ENCODE measurements at places on chromosomes 1 and 21. TPM values are rescaled to one million over a fixed set of nuclear protein-coding genes. Genes with fewer than 3 reads are reported as not detected.

DNA sequence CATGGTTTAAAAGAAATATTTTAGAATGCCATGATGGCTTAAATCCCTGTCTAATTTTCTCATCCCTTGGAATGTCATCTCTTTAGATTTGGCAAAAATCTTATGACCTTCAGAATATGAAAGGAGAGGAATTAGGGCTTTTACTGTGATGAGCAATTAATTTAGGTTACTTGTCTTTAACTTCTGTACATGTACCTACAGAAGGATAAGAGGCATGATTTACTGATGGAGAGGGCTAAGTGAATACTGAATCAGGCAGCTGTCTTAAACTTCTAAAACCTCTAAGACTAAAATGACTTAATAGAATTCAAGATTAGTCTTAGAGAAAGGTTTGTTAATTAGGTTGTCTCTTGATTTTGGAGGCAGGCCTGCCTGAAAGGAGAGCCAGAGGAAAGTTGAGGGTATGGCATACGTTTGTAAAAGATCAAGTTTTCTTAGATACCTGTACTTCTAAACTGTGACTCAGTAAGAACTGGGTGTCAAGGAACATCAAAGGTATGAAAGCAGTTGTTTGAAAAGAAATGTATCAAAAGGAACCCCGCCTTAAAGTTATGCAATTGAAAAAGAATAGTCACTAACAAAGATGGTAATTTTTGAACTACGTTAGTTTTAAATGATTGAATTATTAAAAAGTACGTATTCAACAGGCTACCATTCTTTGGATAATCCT is 12.5 kb downstream of the MACO1 start:
- H3K36me3 ChIP-seq: peaks cover 12% of the 10 kb centered on the region
- no peak for DNase-seq
- no peaks in the 10 kb centered on the region for H3K27me3 ChIP-seq
- H3K4me3 ChIP-seq: no peak overlapping the region
- no peak overlapping the region for H3K27ac ChIP-seq

DNA sequence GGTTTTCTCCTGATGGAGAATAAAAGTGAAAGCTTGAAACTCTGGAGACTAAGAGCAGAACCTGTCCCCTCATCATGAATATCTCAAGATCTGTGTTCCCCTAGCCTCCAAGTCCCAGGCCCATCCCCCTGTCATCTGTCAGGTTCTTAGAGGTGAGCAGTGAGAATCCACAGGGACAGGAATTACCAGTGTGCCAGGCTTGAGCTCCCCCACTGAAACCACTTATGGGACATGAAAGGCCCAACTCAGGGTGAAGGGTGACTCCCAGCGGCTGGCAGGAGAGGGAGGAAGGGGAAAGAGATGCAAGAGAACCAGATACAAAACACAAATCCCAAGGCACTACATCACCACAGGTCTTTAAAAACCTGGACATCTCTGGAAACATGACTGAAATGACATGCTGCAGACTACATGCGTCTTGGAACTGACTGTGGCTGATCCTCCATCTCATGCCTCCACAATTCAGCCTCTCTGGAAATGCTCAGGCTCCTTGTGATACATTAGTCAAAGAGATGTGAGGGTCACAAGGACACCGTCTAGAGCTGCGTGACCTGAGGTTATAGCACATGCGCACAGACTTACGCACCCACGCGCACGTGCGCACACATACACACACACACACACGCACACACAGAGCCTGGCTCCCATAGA is 6.8 kb upstream of the LY9 start:
- no peak overlapping the region for H3K27ac ChIP-seq
- no peaks in the 10 kb centered on the region for H3K27me3 ChIP-seq
- no peaks in the 10 kb centered on the region for H3K4me1 ChIP-seq
- no peak overlapping the region for H3K4me3 ChIP-seq

DNA sequence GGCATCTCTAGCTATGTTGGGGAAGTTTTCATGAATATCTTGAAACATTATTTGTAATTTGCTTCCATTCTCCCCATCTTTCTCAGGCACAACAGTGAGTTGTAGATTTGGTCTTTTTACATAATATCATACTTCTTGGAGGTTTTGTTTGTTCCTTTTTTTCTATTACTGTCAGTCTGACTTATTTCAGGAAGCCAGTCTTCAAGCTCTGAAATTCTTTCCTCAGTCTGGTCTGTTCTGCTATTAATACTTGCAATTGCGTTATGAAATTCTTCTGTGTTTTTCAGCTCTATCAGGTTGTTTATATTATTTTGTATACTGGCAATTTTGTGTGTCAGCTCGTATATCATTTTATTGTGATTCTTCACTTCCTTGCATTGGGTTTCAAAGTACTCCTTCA is 424.6 kb upstream of the PTBP2 start:
- H3K4me3 ChIP-seq: no peak overlapping the region
- H3K27ac ChIP-seq: no peak overlapping the region
- no peaks in the 10 kb centered on the region for H3K27me3 ChIP-seq

Gene MYOM3
- 16.5 TPM for total RNA-seq

DNA sequence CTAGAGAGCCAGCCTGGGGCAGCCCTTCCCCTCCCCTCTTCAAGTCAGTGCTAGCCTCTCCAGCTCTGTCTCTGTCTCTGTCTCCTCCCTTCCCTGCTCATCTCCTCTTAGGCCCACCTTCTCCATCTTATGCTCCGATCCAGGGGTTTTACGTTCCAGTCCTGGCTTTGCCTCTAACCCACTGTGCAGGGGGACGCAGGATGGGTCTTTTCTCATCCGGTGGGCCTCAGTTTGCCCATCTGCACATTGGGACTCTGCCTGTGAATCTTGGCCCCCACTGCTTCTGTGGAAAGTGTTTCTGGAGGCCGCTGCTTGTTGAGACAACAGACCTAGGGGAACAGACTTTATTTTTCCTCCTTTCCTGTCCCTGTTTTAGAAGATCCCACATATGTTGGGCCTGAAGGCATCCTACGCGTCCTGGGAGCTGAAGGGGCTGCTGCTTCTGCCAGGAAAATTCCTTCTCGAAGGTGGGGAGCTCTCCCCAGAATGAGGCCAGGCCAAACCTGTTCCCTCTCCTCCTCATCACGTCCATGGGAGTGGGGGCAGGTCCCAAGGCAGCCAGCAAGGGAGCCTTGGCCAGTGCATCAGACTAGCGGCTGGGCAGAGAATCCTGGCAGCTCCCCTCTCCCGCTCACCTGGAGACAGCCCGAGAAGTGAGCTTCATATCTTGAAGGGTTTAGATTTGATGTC is 99.5 kb upstream of the CSF3R start:
- H3K27me3 ChIP-seq: peaks cover 51% of the 10 kb centered on the region
- H3K4me3 ChIP-seq: no peak overlapping the region
- no peaks in the 10 kb centered on the region for H3K4me1 ChIP-seq
- DNase-seq: no peak
- H3K27ac ChIP-seq: no peak overlapping the region

- no peaks in the 10 kb centered on the region for H3K27me3 ChIP-seq
- H3K4me1 ChIP-seq: no peaks in the 10 kb centered on the region
- no peaks in the 10 kb centered on the region for H3K36me3 ChIP-seq
- no peak overlapping the region for H3K4me3 ChIP-seq
These were observed 126.1 kb upstream of the CACHD1 start for GRCh38 chr1:64343823-64344190.

Gene KCNK2
- total RNA-seq: not detected

DNA sequence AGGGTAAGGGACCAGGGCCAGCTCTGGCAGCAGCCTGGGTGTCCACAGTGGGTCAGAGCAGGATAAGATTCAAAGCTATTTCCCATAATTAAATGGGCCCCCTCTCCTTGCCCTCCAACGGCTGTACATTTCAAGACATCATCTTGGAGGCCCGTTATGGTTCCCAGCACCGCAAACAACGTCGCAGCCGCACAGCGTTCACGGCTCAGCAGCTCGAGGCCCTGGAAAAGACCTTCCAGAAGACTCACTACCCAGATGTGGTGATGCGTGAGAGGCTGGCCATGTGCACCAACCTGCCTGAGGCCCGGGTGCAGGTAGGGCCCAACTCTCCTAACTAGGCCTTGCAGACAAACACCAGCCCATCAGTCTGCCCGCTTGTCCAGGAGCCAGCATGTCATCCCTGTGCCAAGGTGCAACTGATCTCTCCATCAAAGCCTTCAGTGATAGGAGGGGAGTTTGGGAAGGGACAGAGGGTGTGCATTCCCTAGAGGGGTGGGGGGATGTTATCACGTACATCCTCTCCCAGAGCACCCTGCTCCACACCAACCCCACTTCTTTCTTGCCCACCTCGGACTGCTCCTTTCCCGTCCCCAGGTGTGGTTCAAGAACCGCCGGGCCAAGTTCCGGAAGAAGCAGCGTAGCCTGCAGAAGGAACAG is 20.8 kb downstream of the DMBX1 start:
- no peaks in the 10 kb centered on the region for H3K36me3 ChIP-seq
- no peak for DNase-seq
- no peak overlapping the region for H3K4me3 ChIP-seq
- no peak overlapping the region for H3K27ac ChIP-seq

Gene OR14A16
- not detected for total RNA-seq

Gene PLEKHN1
- total RNA-seq: 0.21 TPM

Gene SYPL2
- total RNA-seq: 0.24 TPM

GRCh38 chr21:43983860-43984420 is 28.2 kb upstream of the TRAPPC10 start:
- peaks cover 24% of the 10 kb centered on the region for H3K4me1 ChIP-seq
- DNase-seq: no peak
- no peak overlapping the region for H3K4me3 ChIP-seq
- H3K27ac ChIP-seq: no peak overlapping the region
- peaks cover 12% of the 10 kb centered on the region for H3K36me3 ChIP-seq

Gene CYYR1
- total RNA-seq: not detected

GRCh38 chr21:17105932-17106331 is 406.9 kb upstream of the CXADR start:
- H3K27me3 ChIP-seq: no peaks in the 10 kb centered on the region
- no peaks in the 10 kb centered on the region for H3K4me1 ChIP-seq
- no peak for DNase-seq
- H3K36me3 ChIP-seq: no peaks in the 10 kb centered on the region
- no peak overlapping the region for H3K27ac ChIP-seq

- no peak overlapping the region for H3K4me3 ChIP-seq
- DNase-seq: no peak
- peaks cover 61% of the 10 kb centered on the region for H3K4me1 ChIP-seq
- H3K27ac ChIP-seq: no peak overlapping the region
- no peaks in the 10 kb centered on the region for H3K36me3 ChIP-seq
These were observed 6.0 kb upstream of the ARHGEF2 start for GRCh38 chr1:155984341-155984740.

DNA sequence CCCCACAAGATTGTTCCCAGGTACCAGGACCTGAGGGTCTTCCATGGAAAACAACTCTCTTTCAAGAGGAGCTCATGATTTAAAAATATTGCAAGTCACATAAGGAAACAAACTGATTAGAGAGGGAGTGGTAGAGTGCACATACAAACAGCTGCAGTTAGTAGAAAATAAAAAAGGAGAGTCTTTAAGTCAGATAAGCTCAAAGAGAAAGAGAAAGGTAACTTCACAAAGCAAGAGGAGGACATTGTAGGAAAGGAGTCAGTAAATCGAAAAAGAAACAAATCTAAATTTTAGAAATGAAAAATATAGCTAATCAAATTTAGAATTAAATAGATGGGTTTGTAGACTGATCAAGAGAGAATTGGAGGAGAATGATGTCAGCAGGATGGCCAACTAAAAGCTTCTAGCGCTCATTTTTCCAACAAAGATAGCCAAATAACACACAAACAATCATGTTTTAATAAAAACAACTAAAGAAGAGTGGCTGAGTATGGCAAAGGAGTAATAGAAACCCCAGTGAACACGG is 86.1 kb upstream of the CD53 start:
- no peaks in the 10 kb centered on the region for H3K27me3 ChIP-seq
- H3K27ac ChIP-seq: no peak overlapping the region
- H3K4me1 ChIP-seq: no peaks in the 10 kb centered on the region
- no peak for DNase-seq

- peaks cover 16% of the 10 kb centered on the region for H3K4me1 ChIP-seq
- H3K27me3 ChIP-seq: no peaks in the 10 kb centered on the region
- peaks cover 63% of the 10 kb centered on the region for H3K36me3 ChIP-seq
- no peak overlapping the region for H3K4me3 ChIP-seq
- no peak overlapping the region for H3K27ac ChIP-seq
These were observed 43.4 kb downstream of the INKA2 start for GRCh38 chr1:111695801-111696200.

Gene ZBTB8A
- 4.7 TPM for total RNA-seq

DNA sequence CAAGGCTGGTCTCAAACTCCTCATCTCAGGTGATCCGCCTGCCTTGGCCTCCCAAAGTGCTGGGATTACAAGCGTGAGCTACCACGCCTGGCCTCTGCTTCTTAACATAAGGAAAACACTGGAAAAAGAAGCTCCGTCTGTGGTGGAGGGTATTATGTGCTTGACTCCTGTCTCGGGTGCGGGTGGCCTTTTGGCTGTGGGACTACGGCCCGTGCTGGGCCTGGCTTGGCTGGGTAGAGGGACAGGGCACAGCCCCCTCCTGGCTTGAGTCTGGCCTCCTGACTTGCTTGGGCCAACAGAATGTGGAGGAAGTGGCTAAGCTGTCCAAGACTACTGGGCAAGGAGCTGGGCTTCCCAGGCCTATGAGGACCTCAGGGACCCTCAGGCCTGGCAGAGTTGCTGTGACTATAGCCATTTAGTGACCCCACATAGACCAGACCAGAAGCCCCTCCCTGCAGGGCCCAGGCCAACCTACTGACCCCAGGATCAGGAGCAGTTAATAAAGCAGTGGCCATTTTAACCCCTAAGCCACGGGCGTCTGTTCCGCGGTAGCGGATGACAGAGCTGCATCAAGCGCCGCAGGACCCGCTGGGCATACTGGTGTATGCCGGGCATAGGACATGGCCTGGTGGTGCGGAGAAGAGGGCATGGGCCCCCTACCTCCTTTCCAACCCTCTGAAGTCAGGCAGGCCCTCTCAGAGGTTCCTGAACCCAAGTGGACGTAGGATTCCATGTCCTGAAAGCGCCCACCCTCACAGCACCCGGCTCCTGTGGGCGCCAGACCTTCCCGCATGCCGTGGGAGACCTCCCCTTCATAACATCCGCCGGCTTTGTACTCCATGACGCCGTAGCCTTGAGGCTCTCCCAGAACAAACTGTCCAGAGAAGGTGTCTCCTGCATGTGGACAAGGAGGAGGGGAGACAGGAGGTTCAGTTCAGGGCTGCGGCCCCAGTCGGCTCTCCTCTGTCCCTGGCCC is 4.4 kb downstream of the MORN1 start:
- H3K4me1 ChIP-seq: peaks cover 41% of the 10 kb centered on the region
- H3K36me3 ChIP-seq: no peaks in the 10 kb centered on the region
- no peak overlapping the region for H3K27ac ChIP-seq
- no peak overlapping the region for H3K4me3 ChIP-seq
- DNase-seq: no peak
- no peaks in the 10 kb centered on the region for H3K27me3 ChIP-seq

Gene IFNLR1
- 8.5 TPM for total RNA-seq

Gene NBPF4
- total RNA-seq: not detected

GRCh38 chr1:238722812-238723211 is 663.6 kb upstream of the CHRM3 start:
- DNase-seq: no peak
- no peaks in the 10 kb centered on the region for H3K4me1 ChIP-seq
- H3K27ac ChIP-seq: no peak overlapping the region
- no peaks in the 10 kb centered on the region for H3K27me3 ChIP-seq
- no peaks in the 10 kb centered on the region for H3K36me3 ChIP-seq

Gene PKLR
- total RNA-seq: 10.3 TPM

- H3K36me3 ChIP-seq: no peaks in the 10 kb centered on the region
- DNase-seq: no peak
- H3K4me3 ChIP-seq: no peak overlapping the region
- no peak overlapping the region for H3K27ac ChIP-seq
These were observed 64.8 kb upstream of the PTCH2 start for GRCh38 chr1:44907893-44908292.

- DNase-seq: peak; percentile 97
- H3K27ac ChIP-seq: peak overlapping the region; percentile 90
- H3K4me1 ChIP-seq: peaks cover 69% of the 10 kb centered on the region
- no peak overlapping the region for H3K4me3 ChIP-seq
These were observed 414.7 kb upstream of the PROX1 start for GRCh38 chr1:213572912-213573647.

Gene CCDC27
- not detected for total RNA-seq

Gene CYP4Z1
- not detected for total RNA-seq
